Fibroblast of skin of back (primary cell): ENCODE measurements at places on chromosomes 6 and 20.

- DNase-seq: no peak
Observed at GRCh38 chr6:52418606-52419005, 1.5 kb upstream of the EFHC1 start.

- no peak for DNase-seq
Observed at GRCh38 chr20:61918548-61918947, 147.1 kb downstream of the TAF4 start.

DNA sequence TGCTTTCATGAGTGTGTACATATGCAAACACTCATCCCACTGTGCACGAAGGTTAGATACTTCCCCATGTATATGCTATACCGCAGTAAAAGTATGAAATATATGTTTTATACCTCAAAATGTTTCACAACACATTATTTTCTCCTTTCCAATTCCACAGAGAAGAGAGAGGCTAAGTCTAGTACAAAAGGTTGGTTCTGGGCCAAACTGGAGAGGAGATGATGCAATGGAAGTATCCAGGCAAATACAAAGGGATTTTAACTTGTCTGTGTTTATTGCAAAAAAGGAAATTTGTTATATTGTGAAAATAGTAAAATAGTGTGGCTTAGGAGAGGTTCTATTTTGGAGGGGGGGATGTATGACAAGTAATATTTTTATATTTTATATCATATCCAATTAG lies 112.6 kb downstream of the PLCB1 start:
- DNase-seq: peak; percentile 54

DNA sequence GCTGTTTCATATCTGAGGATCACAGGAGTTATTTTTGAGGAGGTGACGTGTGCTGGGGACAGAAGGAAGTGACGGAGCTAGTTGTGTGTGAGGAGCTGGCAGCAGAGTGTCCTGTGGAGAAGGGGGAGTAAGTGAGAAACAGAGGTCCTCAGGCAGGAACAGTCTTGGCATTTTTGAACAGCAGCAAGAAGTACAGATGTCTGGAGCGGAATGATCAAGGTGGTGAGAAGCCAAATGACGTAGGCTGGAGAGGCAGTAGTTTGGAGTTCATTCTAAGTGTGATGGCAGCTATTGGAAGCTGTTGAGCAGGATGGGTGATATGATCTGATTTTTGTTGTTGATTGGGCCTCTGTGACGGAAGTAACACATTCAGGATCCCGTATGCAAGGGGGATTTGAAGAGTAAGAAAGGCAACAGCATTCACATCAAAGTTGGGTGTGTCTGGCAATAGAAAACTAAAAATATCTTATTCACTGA lies 52.3 kb downstream of the SOBP start:
- no peak for DNase-seq

DNA sequence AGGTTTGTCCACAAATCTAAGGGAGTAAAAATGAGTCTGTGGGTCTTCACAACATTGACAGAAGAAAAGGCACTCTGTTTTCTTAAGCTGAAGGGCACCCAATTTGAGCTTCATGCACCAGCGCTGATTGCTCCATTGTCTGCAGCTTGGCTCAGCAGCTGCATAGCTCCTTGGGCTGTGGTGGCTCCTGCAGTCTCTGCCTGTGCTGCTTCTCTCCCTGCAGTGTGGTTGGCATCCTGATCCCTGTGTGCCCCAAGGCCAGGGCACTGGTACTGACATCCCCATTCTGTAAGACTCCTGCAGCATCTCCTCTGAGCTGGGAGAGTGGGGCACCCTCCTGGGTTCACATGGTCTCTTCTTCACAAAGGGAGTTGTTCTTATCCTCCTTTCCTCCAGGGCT lies 83.2 kb upstream of the B3GAT2 start:
- DNase-seq: no peak

DNA sequence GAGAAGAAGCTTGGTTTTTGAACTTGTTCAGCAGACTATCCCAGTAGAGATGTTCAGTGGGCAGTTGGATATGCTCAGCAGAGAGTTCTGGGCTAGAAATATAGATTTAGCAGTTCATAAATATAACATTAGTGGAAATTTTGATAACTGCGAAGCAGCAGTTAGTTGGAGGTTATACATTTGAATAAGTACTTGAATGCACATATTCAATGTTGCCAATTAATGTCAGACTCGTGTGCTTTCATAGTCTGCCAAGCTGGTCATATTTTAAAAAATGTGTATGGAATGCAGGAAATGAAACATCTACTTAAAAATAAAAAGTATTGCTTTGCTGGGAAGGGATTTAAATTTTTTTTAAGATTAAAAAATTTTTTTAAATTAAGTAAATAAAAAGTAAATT lies 92.5 kb upstream of the E2F3 start:
- peak; percentile 40 for DNase-seq

- DNase-seq: peak; percentile 85
Observed at GRCh38 chr20:10674684-10675449, 1.1 kb upstream of the JAG1 start.

GRCh38 chr6:7784706-7785105 lies 58.8 kb downstream of the BMP6 start:
- DNase-seq: no peak

DNA sequence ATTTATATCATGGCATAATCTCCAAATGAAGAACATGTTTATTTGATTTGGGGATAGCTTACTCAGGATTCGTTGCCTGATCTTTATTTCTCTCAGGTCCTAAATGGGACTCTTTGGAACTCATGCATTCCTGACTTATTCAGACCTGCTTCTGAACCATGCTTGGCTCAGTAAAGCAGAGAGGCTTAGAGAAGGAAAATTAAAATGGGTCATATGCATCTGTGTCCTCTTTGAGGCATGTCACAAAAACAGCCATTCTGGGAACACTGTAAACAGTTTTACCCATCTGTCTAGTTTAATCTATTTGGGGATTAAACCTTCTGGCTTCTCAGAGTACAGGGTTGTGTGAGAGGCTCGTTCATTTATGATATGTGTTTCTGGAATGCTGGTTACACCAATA lies 1017.3 kb downstream of the KIF16B start:
- peak; percentile 39 for DNase-seq

DNA sequence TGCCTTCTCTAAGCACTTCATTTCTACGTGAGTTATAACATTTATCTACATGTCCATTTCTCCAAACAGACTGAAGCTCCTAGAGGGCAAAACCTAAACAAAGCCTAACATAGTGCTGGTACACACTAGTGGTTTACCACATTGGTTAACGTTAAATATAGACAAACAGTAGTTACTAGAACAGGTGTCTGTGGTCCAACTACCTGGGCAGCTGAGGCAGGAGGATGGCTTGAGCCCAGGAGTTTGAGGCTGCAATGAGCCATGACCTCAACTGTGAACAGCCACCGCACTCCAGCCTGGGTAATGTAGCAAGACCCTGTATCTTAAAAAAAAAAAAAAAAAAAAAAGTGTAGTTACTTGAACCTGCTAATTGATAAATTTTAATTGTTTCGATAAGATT lies 26.5 kb downstream of the PTPRK start:
- DNase-seq: no peak

GRCh38 chr6:55895972-55896730 lies 20.8 kb upstream of the BMP5 start:
- no peak for DNase-seq

DNA sequence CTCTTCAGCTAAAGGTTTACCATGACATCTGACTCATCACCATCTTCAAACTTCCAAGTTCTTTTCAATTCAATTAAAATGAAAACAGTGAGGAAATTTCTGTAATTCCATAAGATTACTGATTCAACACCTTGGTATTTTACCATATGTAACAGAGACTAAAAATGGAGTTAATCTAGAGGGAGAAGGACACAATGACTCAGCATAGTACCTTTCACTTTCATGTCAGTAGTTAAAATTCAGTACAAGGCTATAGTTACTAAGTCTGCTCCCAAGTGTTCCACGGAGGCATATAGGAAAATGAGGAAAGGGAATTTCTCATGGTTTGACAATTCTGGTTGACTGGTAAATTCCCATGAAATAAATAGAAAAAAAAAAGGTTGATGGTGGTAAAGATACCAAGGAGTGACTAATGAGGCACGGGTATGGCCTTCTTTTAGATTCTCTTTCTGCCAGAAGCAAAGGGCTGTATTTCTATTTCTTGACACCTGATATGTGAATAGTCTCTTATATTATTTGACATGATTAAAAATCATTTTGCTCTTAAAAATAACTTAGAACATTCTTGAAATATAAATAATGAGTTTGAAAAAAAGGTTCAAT lies 526.7 kb upstream of the ADGRB3 start:
- peak; percentile 91 for DNase-seq

- DNase-seq: peak; percentile 89
Observed at GRCh38 chr6:46453216-46453615, 38.0 kb downstream of the RCAN2 start.

DNA sequence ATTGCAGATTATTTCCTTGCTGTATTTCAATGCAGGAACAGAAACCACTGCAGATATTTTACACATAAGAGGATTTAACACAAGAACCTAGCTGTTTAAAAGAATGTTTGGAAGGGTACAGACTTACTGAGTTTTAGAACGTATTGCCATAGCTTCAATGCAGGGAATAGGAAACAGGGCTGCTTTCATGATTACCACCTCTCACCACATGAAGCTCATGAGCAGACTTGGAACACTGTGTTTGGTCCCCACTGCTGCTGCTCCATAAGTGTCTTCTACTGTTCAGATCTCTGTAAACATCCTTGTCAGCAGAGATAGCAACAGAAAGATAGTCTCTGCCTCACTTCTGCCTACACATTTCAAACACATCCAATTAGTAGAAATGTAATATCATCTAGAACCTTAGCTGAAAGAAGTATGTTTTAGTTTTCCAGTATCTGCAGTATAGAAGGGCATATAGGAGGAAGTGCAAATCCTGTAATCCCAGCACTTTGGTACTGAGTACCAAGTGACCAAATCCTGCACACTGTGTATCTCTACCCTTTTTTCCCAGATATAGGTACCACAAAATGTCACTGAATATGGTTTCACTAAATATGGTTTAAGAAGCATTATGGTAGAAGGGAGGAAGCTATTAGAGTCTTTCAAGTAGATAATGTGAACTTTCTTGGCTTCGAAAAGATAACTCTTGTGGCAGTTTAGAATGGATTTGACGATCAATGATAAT lies 51.9 kb downstream of the STXBP5 start:
- no peak for DNase-seq

DNA sequence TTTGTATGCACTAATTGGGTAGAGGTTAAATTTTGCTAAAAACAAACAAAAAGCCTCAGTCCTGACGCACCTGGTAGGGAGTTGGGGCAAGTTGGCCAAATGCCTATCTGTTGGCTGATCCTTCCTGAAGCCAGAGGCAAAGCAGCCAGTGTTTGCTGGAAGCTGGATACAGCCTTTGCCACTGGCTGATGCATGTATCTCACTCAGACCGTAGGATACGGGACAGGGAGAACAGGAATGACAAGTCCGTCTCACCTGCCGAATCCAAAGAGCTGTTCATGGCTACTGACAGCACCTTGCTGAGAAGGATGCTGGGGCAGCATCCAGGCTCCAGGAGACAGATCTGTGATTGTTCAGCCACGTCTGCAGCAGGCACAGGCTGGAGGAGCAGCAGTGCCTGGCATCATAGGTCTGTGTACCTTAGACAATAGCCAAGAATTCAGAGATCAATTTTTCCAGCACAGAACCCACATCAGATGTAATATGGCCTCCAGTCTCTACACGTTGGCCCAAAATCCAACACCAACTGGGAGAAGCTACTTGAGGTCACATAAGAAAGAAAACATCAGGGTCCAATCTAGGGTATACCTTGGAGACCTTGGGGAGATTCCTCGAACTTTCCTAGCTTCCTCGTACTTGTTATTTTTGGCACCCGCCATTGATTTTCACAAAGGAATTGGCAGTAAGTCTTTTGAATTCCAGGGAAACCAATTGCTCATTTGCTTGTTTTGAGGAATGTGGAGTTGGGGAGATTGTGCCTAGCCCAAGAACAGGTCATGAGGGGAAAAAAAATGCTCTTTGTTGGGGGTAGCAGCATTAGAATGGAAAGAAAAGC lies 108.5 kb upstream of the ARMC2 start:
- peak; percentile 53 for DNase-seq

- peak; percentile 86 for DNase-seq
Observed at GRCh38 chr6:128069188-128069587, 168.3 kb upstream of the THEMIS start.

- peak; percentile 33 for DNase-seq
Observed at GRCh38 chr6:43123461-43124314, 47.4 kb upstream of the SRF start.

DNA sequence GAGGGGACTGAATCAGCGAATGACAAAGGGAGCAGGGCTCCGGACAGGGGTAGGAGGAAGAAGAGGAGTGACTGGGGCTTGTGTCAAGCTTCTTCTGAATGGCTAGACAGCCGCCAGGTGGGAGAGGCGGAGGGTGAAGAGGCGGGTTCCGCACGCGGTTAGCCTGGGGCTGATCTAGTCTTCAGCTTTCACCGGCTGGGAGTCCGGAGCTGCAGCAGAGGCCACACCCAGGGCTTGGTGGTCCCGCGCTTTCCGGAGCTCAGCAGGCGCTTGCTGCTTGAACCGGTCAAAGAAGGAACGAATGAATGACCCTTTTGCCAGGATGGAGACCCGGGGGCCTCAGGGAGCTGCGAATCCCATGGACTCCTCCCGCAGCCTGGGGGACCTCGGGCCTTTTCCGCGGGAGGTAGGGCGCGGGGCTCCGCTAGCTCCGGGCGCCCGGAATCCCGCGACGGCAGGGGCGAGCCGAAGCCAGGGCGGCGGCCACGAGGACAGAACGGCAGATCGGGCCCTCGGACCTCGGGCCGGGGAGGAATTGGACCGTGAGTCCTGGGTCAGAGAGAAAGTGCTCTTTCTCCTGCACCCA lies at the start of gene C6orf141:
TSS of gene C6orf141 (plus strand) at position 177 of the 586 bp plus-strand sequence. CDS start at position 302, 125 bp downstream.
- no peak for DNase-seq

- peak; percentile 97 for DNase-seq
Observed at GRCh38 chr6:44489910-44490604, 102.6 kb downstream of the CDC5L start.

DNA sequence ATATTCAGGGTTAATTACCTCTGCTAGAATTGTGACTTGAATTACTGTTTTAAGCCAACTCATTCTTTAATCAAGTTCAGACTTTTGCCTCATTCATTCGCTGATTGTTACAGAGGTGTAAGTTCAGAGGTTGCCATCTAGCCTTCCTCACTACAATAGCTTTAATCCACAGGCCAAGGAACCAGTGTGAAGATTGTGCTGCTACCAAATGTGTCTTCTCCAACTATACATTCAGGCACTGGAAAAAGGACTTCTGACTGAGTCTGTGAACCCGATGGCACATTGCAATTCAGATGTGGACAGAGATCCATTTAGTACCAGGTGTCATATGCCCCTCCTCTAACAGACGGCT lies 111.2 kb upstream of the ADGRF1 start:
- no peak for DNase-seq

- no peak for DNase-seq
Observed at GRCh38 chr6:111866857-111867256, 6.4 kb downstream of the FYN start.

- peak; percentile 40 for DNase-seq
Observed at GRCh38 chr6:125764121-125764671, 14.8 kb downstream of the HEY2 start.

DNA sequence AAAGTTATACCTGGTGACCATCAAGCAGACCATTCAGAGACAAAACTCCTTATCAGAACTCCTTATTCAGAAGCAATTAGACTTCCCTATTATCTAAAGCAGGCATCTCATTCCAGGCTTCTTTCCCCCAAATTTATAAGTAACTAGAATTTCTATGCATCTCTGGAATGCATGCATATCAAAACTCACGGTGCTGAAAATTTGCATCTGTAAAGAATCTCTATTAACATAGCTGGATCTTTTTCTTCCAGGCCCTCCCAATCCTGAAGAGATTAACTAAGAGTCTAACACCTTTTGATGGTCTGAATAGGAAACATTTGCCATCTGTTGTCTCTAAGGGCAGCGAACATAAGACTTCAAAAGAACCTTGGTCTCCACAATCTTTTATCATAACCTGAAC lies 22.8 kb upstream of the SLC52A3 start:
- DNase-seq: no peak

- no peak for DNase-seq
Observed at GRCh38 chr6:118953391-118953790, 18.4 kb upstream of the MCM9 start.
